ENCODE measurements at places on chromosomes 5 and 9.
A peak's percentile ranks its signal among the peaks of the same experiment; 100 is the strongest.

- DNase-seq = no peak
Measured at GRCh38 chr5:75640826-75641225, 29.6 kb downstream of the ANKDD1B start.

GRCh38 chr9:87498046-87498810 is 561 bp downstream of the DAPK1 start:
- peak; percentile 61 for DNase-seq

DNA sequence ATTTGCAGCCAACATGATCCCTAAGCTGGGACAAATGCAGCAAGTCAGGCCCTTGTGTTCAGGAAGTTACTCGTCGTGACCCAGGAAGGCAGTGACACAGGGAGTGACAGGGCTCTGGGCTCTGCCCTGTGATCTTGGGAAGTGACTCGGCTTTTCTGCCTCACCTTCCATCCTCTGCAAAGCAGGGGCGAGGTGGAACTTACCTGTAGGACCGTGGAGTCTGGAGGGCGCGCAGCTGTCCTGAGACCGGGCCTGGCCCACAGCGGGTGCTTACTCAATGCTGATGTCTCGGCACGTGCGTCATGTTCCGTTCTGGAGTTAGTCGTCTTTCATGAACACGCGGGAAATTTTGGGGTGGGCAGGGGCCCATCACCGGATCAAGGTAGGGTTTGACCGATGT is 22.8 kb upstream of the LPCAT1 start:
- no peak for DNase-seq

- peak; percentile 45 for DNase-seq
Measured at GRCh38 chr9:132409828-132410528, at the start of gene CFAP77. Gene CFAP77, plus strand, starts transcription at chr9:132410211. Its CDS starts 61 bp downstream, at chr9:132410272.

DNA sequence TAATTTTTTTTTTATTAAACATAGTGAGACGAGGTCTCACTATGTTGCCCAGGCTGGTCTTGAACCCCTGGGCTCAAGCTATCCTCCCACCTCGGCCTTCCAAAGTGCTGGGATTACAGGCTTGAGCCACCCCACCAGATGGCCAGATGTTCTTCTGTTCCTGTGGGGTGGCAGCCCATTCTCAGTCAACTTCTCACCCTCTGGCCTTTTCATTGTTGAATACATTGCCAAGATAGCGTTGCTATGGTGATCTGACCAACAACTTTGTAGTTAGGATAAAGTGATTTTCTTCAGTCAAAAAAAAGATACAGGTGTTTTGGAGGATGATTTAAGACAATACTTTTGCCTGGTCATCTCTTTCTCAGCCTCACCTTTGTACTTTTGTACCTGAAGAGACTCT is 109.1 kb downstream of the EGFLAM start:
- DNase-seq = no peak

GRCh38 chr5:54384356-54384933 is 71.1 kb upstream of the HSPB3 start:
- DNase-seq = no peak

GRCh38 chr5:73435759-73436534 is 12.6 kb downstream of the FOXD1 start:
- no peak for DNase-seq

Measured in head of caudate nucleus (tissue), 42 donors.